ENCODE measurements at places on chromosomes 1 and 21.
A peak's percentile ranks its signal among the peaks of the same experiment; 100 is the strongest.

DNA sequence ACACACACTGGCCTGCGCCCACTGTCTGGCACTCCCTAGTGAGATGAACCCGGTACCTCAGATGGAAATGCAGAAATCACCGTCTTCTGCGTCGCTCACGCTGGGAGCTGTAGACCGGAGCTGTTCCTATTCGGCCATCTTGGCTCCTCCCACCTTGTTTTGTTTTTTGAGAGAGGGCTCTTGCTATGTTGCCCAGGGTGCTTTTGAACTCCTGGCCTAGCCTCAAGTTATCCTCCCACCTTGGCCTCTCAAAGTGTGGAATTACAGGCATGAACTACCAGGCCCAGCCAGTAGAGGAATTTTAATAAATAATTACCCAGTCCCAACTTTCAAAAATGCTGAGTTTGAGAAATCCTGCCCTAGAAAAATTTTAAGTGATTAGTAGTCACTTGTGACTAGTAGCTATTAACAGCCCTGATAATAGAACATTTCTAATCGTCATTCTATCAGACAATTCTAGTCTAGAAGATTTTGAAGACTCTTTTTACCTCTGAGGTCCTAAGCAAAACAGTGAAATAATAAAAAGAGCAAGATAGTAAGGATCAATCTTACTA lies 30.9 kb upstream of the SLC35D1 start:
- no peak for DNase-seq

GRCh38 chr1:50424045-50424883 lies 1.0 kb upstream of the DMRTA2 start:
- DNase-seq = peak; percentile 4

DNA sequence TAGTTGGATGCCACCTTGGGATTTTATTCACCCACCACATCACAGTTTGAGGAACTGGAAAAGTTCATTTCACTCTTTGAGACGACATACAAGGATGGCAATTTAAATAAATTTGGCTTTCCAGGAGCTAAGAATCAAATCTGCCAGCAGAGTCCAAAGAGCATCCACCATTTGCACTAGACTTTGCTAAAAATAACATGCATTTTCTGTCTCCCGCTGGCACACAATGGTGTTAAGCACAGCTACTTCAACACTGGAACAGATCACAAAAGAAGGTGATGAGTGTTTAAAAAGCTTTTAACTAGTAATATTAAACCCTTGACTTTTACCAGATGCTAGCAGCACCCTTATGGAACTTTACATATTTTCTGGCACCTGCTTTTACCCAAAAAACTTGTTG lies 44.6 kb downstream of the MAEL start:
- no peak for DNase-seq

GRCh38 chr1:240239309-240239708 lies 147.6 kb downstream of the FMN2 start:
- DNase-seq = no peak

GRCh38 chr1:214328770-214329469 lies 48.0 kb downstream of the SMYD2 start:
- DNase-seq = peak; percentile 85

DNA sequence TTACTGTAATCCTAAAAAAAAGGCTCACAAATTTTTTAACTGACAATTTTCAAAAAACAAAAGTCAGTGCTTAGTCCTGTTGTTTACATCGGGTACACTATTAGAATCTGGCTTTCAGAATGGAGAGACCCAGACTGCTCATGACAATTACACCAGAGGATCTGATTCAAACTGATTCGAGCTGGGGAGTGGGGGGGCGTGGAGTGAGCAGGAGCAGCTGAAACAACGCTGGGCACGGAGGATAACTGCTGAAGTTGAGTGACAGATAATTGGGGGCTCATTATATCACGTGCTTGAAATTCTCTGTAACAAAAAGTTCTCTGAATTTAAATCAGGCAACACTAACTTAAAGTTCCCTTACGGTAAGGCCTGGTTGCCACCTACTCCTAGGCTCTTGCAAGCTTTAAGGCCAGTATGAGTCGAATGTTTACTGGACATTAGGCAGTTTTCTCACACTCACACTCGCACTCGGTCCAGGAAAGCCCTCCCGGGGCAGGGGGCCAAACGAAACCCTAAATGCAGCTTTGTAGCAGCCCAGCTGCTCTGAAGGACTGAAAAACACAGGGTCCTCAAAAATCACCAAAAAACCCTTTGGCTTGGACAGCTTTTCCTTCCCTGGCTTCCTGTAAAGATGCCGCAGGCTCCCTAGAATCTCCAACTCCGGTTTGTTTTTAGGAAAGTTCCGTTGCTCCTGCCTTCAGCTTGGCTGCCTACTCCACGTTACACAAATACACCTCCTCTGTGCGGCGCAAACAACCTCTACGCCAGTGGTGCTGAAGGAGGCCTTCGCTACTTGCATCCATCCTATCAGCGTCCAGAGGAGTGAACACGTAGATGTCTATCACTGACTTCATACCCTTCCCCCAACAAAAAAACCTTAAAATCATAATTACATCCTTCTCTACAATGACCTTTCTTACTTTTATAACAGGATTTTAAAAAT lies 42.9 kb downstream of the CAPZB start:
- no peak for DNase-seq

DNA sequence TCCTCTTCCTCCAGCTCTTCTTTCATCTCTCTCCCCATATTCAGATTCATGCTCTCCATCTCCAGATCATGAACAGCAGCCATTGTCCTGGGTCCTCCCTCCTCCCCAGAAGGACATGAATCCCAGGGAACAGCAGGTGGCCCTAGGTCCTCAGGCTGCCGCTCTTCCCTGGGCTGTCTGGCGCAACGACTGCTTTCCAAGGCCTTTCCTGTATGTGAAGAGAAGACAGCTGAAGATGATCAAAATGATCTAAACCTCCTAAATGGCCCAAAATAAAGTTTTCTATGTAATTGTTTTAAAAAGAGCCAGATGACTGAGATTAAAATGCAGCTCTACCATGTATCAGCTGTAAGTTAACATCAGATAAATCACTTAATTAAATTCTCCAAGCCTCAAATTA lies 22.5 kb downstream of the RHBDL2 start:
- no peak for DNase-seq

DNA sequence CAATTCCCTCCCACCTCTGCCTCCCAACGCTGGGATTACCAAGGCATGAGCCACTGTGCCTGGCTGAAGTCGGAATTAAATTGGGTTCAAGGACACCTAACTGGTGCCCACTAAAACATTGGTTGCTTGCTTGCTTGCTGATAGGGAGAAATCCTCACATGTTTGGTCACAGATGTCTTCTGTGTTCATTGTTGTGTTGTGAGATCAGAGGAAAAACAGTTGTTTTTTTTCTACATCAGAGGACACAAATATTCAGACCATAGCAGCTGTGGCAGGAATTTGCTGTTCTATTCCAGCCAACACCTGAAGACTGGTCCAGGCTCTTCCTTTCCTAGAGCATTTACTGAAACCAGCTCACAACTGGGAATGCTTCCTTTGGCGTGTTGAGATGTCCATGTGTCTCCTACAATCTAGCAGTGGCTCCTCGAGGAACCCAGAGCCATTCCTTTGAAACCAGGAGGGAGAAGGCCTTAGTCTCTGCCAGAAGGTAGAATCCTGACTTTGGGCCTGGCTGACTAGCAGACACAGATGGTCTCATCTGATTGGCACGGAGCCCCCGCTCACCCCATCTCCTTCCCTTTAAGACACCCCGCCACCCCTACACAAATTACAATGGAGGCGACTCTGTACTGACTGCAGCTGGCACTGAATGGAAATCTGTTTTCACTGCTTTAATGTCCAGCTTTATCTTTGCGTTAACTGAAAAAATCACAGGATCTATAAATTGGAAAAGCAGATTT lies 24.3 kb upstream of the TRIM17 start:
- no peak for DNase-seq

- no peak for DNase-seq
Observed at GRCh38 chr1:68228851-68229250, 3.5 kb downstream of the WLS start.

GRCh38 chr1:106072909-106073600 lies 983.4 kb upstream of the PRMT6 start:
- DNase-seq = no peak

- no peak for DNase-seq
Observed at GRCh38 chr1:47347735-47348134, 14.1 kb downstream of the CMPK1 start.

- peak; percentile 76 for DNase-seq
Observed at GRCh38 chr1:15323351-15323988, 76.4 kb downstream of the FHAD1 start.

GRCh38 chr1:175157200-175157599 lies 35.4 kb downstream of the KIAA0040 start:
- DNase-seq = no peak

GRCh38 chr1:227891223-227891954 lies 56.3 kb downstream of the WNT9A start:
- no peak for DNase-seq

- no peak for DNase-seq
Observed at GRCh38 chr1:87466621-87467020, 137.9 kb downstream of the LMO4 start.

DNA sequence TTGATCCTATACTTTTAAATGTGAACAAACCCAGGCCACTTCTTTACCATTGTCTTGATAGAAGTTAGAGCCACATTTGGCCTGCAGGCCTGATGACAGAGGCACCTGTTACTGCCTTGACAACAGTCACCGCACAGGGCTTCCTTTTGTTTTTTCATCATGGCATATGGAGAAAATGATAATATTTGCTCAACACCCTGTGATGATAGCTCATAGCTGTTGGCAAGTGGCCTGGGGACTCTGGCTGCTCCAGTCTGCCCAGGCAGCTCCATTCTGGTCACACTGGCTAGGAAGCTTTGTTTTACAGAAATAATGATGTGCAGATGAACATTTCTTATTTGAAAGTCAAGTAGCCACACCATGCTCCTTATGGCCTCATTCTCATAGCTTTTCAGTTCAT lies 89.6 kb upstream of the GPR88 start:
- DNase-seq = no peak

GRCh38 chr1:94540440-94541245 lies 916 bp downstream of the F3 start:
- DNase-seq = no peak

DNA sequence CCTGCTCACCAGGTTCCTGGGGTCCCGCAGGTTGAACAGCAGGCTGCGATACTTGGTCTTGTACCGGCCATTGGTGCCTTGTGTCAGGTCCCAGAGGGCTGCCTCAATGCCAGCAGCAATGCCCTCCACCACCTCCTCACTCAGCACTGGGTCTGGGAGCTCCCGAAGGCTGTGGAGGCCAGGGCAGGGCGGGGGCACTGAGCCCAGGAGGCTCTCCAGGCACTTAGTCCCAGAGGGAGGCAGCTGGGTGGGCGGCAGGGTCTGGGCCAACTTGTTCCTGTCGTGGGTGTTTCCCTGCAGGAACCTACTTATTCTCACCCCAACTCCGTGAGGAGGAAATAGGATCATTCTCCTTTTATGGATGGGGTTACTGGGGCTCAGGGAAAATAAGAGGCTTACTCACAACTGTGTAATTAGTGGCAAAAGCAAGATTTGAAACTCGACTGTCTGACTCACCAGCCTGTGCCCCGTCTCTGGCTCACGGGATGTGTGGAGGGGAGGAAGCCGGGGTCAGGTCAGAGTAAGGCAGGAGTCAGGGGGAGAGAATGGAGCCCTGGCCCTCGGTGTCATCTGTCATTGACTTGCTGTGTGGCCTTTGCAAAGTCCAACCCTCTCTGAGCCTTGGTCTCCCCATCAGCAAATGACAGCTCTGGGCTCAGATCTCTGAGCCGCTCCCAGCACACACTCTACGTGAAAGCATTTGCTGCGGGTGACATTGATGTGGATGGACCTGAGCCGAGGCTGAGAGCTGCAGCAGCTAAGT lies 17.2 kb downstream of the SPOCD1 start:
- DNase-seq = no peak

GRCh38 chr1:70041317-70042045 lies 163.9 kb downstream of the LRRC40 start:
- no peak for DNase-seq

GRCh38 chr1:229752679-229753078 lies 126.6 kb downstream of the URB2 start:
- DNase-seq = no peak

DNA sequence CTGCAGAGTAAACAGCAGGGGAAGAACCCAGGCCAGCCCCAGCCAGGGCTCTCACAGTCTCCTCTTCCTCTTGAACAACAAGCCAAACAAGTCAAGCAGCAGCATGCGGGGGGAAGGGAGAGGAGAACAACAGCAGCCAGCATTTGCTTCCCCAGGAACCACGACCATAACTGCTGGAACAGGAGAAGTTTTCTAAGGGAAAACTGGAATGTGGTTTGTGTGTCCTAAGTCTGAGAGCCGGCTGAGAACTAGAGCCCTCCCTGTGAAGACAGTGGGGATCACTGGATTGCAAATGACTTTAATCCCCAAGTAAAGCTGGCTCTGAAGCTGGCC lies 48.2 kb downstream of the COQ8A start:
- no peak for DNase-seq

DNA sequence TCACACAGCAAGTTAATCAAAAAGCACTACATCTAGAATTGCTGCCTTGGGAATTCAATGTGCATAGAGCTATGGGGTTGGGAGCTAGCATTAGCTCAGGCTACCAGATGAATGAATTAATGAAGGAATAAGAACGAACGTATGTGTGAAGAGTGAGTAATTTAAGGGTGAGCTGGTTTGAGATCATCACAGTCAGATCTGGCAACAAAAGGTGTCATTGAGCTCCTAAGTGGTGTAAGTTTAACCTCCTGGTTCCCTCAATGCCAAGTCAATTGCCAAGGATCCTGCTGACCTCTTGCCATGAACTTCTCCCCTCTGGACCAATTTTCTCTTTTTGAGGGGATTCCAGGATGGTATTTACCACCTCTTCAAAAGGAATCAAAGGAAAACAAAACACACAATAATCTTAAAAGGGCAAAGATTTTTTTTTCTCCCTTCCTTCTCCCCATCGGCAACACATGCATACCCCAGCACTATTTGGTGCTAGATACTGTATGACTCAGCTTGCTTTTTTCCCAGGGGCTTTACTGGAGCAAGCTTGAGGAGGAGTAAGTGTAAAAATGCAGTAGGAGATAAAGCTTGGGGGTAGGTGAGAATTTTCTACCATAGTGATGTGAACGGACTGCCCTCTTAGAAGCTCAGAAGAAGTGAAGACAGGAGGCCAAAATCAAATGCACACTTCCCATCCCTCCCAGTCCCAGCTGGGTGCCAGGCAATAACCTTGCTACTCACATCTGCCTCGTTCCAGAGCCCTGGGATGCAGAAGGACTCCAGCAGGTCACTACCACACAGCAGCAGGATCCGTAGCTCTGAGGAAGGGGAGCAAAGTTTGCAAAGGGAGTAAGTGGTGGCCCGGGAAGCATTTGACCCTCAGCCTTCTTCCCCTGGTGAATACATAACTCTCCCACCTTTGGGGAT lies 92.0 kb downstream of the LAMC2 start:
- DNase-seq = peak; percentile 99

DNA sequence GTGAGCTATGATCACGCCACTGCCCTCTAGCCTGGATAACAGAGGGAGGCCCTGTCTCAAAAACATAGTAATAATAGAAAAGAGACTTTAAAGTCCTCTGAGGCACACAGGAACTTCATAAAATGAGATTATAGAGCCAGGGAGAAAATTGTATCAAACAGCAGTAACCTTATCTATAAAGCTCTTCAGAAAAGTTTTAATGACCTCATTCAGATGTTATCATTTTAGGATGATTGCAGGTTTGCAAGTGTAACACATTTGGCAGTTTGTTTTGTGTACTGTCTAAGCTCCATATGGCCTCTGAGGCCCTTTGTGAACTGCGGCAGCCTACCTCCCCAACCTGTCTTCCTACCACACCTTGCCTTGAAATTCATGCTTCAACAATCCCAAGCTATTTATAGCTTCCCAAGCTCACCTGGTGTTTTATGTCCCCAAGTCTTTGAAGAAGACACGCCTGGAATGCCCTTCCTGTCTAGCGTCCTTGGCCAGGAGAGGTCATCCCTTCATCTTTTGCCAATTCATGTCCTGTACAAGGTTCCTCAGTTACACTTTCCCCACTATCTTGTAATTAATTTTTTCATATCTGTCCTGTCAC lies 8.5 kb upstream of the AKNAD1 start:
- no peak for DNase-seq
